ENCODE measurements at places on chromosomes 1 and 21.

DNA sequence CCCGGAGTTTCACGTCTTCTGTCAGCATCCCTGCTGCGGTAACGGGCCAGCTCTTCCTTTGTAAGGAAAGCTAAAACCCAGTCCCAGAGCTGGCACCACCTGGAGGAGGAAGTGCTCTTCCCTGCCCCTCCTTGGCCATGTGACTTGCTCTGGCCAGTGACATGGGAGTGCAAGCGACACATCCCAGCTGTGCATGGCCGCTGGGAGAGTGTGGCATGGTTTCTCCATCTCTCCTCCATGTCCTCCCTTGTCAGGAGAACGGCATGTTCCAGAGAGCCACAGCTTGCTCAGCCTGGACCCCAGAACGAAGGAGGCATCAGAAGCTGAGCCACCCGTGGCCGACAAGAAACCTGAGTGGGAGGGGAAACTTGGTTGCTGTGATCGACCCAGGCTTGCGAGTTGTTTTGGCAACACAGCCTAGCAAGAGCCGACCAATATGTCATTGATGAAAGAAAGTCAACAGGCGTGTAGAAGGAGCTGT is 2.7 kb upstream of the PRXL2B start:
- DNase-seq, result peak; percentile 76

DNA sequence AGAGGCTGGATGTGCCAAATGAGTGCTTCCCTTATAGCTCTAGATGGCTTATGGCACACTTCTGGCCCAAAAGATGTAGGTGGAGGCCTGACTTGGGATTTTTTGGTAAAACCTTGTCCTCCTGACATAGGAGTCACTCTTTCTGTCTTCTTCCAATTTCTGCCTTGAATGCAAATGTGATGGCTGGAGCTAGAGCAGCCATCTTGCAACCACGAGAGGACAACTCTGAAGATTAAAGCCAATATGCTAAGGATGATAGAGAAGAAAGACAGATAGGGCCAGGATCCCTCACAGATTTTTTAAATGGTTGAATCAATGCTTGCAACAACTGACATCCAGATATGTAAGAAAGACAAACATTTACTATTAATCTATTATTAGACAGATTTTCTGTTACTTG is 8.5 kb upstream of the GPR137B start:
- no peak for DNase-seq

DNA sequence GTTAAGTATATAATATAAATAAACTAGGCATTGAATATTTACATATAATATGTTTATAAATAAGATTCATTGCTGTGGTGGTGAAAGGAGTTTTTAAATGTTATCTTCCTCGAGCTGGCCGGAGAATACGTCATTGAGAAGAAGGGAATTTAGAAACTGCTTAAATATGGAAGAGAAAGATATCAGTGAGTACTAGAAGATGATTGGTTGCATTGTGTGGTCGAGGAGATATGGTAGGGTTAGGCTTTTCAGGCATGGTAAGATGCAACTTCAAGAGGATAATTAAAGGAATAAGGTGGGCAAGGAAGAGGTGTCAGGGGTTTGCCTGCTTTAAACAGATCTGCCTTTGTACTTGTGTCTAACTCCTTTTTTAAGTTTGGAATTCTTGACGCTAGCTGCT is 73.5 kb downstream of the RPS6KC1 start:
- DNase-seq, result no peak

DNA sequence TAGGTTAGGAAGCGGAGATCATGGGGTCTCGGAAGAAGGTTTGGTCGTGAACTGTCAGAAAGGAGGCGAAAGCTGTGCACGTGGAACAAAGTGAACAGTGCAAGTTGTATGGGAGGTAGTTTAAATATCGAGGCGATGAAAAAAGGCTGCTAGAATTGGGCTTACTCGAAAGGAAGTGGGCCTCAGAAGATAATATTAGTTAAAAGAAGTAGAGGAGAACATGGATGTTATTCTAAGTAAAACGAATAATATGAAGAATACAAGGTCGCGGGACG is 571 bp downstream of the WDR3 start:
- no peak for DNase-seq

DNA sequence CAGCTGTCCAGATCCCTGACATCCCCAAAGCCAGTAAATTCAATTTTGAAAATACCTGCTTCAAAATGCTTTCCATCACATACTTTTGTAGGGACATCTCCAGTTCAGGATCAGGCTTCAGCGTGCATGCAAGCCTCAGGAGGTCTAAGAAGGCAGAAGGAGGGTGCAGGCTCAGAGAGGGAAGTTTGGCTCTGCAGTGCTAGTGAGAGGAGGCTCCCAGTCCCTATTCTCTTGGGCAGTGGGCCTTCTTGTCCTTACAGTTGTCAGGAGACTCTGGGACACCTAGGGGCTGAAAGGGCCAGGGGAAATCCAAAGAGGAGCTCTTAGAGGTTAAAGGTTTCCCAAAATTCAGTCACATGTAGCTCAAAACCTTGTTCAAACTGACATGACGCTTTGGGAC is 20.1 kb downstream of the ADCY10 start:
- DNase-seq, result no peak

DNA sequence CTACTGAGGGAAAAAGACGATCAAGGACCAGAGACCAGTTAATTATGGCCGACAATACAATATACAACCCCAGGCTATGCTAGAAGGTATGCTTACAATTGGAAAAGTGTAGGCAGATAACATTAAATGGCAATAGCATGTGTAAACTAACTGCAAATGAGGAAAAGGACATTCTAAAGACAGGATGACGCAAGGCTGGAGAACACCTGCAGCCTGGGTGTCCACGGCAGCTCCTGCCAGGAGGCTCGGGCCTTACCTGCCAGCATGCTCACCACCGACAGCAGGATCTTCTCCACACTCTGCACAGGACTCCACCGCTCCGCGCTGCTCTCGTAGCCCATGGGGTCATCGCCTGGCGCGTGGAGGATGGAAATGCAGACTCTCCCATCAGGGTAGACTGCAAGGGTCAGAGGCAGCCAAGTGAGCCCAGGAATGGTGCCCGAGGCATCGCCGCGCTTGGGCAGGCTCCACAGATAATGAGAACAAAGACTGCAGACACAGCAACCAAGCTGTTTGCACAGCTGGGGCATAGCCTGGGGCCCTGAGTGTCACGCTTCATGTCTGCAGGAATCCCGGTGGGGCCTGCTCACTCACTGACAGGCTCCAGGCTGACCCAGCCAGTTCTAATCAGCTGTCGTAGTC is 28.2 kb downstream of the UBE2G2 start:
- DNase-seq, result no peak

GRCh38 chr1:107394301-107394700 is 253.5 kb downstream of the NTNG1 start:
- DNase-seq, result no peak

- no peak for DNase-seq
Observed at GRCh38 chr1:18199462-18199861, 91.9 kb downstream of the IGSF21 start.

DNA sequence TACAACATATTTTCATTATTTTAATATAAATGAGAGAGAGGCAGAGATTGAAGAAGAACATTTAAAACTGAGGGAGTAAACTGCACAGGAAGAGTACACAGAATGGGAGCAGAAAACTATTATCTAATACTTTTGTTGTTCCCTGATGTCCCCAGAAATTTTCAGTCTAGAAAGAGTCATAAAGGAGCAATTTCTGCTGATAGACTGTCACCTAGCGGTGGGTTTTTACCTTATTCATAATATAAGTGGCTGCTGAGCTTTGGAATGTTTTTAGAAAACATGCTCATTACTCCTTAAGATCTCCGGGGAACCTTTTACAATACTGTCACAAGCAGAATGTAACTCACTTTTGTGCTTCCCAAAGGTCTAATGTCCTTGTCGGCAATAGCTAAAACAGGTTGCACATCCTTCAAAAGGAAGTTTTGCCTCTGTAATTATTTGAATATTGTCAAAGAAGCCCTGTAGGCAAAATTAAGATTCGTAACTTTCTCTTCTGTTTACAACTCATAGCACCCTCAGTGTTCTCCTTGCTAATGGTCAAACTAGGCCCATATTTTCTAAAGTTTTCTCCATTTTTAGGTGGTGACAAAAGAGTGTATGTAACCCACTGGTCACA is 4.9 kb upstream of the NPL start:
- no peak for DNase-seq

GRCh38 chr1:41754540-41754939 is 164.2 kb downstream of the HIVEP3 start:
- DNase-seq, result no peak

- DNase-seq, result peak; percentile 69
Observed at GRCh38 chr1:228487336-228488124, at the start of gene RNF187. TSS of gene RNF187 (plus strand) at chr1:228487382.

DNA sequence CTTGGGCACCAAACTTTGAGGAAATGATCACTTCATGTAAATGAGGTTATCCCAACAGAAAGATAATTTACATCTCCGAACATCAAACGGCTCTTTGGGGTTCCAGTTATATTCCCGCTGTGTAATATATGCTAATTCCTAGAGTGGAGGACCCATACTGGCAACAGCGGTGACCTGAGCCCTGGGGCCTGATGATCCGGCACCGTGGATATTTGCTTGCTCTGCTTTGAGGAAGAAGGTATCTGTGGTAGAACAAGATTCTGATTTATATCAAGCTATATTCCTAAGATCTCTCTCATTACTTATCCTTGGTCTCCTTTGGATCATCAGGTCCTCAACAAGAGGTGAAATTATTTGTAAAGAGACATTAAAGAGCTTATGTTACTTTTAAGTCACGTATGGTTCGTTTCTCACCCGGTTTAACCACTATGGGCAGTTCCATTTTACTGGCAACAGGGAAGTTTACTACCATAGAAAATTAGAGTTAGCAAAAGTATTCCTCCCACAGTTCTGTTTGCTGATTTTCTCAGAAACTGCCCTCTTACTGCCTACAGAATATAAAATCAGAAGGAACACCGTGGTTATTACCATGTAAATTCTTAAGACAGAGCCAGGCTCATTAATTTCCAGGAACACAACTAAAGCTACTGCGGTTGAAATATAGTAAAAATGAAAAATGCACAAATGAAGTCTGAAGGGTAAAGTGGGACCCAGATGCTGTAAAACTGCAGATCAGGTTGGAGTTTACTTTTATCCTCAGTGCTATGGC is 56.7 kb downstream of the MRPL39 start:
- DNase-seq, result no peak

GRCh38 chr1:51285055-51285454 is 45.3 kb downstream of the TTC39A start:
- DNase-seq, result no peak

GRCh38 chr1:108100148-108100547 is 100.0 kb downstream of the SLC25A24 start:
- DNase-seq, result no peak

GRCh38 chr1:195933835-195934234 is 674.4 kb downstream of the KCNT2 start:
- no peak for DNase-seq

DNA sequence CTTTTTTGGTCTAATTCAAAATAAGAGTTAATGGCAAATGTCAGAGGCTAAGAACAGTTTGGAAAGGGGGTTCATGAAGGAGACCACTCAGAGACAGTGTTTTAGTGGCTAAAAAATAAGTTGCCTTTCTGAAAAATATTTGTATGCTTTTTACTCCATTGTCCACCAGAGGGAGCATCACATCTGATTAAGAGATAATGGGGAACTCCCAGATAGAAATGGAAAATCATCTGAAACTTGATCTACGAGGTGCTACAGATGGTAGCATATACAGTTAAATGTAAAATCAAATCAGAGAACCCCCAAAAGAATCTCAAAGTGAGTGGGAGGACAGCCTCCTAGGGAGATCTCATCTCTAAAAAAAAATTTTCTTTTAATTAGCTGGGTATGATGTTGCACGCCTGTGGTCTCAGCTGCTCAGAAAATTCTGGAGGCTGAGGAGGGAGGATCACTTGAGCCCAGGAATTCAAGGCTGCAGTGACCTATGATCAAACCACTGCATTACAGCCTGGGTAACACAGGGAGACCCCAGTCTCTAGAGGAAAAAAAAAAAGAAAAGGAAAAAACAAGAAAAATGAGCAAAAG is 9.7 kb downstream of the SMYD3 start:
- no peak for DNase-seq

DNA sequence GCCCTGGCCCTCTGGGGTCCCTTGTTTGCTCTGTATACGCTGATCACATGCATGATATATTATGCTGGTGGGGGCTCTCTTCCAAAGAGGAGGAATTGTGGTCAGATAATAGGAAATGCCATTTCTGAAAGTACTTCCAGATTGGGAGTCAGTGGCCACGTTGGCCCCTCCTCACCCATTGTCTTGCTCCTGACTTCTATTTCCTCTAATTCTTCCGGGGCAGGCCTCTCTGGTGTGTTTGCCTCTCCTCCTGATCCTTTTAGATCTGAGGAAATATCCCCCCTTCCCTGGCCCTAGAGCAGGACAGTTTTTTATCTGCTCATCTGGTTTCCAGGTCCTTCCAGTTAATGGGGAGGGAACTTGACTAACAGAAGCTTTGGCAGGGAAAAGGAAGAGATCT is 2.9 kb downstream of the VANGL2 start:
- no peak for DNase-seq

DNA sequence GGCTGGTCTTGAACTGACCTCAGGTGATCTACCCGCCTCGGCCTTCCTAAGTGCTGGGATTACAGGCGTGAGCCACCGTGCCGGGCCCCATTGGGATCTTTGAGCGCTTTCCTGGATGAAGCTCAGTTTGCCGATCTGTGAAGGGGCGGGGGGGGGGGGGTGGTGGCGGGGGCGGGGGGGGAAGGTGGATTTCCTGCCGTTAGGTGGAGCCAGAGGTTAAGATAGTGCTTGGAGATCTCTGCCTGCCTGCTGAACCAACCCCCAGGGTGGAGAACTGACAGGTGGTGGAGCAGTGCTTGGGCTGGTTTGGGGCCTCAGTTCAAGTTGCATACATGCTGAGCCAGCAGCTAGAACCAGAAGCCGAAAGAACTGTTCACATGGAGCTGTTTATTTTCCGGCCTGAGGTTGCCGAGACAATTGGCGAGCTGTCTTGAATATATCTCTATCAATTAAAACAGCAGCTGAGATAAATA is 1.7 kb downstream of the TMCC2 start:
- peak; percentile 74 for DNase-seq

GRCh38 chr1:116755681-116756080 is 1.5 kb downstream of the CD2 start:
- DNase-seq, result no peak

DNA sequence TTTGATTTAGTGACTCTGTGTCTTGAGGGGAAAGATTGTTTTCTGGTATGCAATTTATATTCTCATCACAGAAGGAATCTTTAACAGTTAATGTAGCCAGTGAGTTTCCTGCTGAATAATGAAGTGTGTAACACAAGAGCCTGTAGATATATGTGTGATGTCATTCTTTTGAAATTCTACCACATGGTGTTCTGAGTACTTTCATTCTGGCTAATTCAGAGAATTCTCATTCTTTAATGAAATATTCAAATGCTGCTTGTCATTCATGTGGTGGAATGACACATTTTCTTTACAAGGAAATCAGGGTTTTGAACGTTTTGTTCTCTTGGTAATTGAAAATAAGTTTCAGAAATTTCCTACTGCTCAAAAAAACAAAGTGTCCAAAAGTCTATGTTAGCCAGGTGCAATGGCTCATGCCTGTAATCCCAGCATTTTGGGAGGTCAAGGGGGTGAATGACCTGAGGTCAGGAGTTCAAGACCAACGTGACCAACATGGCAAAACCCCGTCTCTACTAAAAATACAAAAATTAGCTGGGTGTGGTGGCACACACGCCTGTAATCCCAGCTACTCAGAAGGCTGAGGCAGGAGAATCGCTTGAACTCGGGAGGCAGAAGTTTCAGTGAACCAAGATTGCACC is 79.6 kb downstream of the MAP3K21 start:
- no peak for DNase-seq

Data from CD4-positive, alpha-beta T cell treated with Interleukin-15 for 1 hour (primary cell).